ENCODE measurements at places on chromosomes 11 and 22. TPM values are rescaled to one million over a fixed set of nuclear protein-coding genes. Genes with fewer than 3 reads are reported as not detected.

Gene KCNQ1
- total RNA-seq, result 0.34 TPM

Gene NAGA
- 16.5 TPM for total RNA-seq

Gene MUC5AC
- not detected for total RNA-seq

Gene TECTA
- 0.52 TPM for total RNA-seq

Gene GDPD4
- total RNA-seq, result not detected

Gene MUC2
- total RNA-seq, result not detected

Gene TMEM134
- total RNA-seq, result 21.1 TPM

Gene TIMP3
- 523 TPM for total RNA-seq

Gene APOL4
- 2.7 TPM for total RNA-seq

Gene SAA4
- not detected for total RNA-seq

Gene ELF5
- total RNA-seq, result not detected

Gene ARHGEF17
- 48.4 TPM for total RNA-seq

Gene NCF4
- not detected for total RNA-seq

Data from dermis lymphatic vessel endothelial cell (primary cell).